Endothelial cell (in vitro differentiated cells): ENCODE measurements at places on chromosomes 1 and 21.

DNA sequence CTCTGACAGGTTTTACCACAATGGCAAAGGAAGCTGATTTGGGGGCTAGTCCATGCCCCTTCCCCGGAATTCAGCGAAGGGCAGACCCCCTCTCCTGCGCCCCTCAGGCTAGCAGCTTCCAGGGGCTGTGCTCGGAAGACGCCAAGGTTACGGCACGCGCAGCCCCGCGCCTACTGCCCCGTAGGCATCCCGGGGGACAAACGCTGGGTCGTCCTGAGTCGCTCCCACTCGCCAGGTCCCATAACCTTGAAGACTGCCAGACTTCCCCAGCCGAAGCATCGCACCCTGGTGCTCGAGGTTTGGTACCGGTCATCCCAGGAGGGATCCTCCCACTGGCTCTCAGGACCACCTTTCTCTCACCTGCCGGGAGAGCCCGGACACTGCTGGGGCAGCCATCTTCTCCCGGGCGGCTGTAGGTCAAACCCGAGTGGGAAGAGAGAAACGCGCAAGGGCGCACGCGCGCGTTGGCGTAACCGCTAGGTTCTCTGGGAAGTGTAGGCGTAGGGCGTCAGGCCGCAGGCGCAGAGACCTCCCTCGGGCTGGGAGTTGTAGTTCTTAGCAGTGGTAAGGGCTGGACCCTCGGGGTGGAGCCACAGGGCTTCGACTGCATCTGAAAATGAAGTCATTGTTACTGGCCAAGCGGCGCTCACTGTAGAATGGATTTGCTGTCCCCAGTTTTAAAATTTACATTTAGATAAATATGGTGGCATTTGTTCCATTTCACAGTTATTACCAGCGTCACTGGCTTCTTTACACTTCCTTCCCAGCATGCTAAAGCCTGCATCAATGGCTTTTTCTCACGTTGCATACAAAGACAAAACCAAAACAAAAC lies at the start of gene ATP5PO:
Gene ATP5PO, minus strand, starts transcription at position 437 of the 832 bp plus-strand sequence. Its CDS starts 41 bp downstream, at position 396.
- peak; percentile 96 for DNase-seq

GRCh38 chr1:111596499-111596898 lies 23.1 kb upstream of the RAP1A start:
- DNase-seq: no peak

DNA sequence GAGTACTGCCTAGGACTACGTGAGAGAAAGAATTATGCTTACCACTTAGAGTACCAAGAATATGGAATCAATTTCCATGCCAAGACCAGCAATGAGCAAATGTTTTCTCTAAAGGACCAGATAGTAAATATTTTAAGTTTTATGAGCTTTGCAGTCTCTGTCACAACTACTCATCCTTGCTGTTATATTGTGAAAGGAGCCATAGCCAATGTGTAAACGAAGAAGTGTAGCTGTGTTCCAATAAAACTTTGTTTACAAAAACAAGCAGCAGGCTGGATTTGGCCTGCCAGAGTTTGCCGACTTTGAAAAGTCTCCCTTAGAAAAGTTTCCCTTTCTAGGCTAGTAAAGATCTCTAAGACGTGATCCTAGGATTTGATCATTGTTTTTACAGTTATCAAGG lies 128.8 kb downstream of the PDE4B start:
- no peak for DNase-seq

- DNase-seq: no peak
These were observed 400 bp downstream of the NCF2 start for GRCh38 chr1:183589874-183590243.

- DNase-seq: no peak
These were observed 59.3 kb upstream of the PTGFRN start for GRCh38 chr1:116850436-116850835.

DNA sequence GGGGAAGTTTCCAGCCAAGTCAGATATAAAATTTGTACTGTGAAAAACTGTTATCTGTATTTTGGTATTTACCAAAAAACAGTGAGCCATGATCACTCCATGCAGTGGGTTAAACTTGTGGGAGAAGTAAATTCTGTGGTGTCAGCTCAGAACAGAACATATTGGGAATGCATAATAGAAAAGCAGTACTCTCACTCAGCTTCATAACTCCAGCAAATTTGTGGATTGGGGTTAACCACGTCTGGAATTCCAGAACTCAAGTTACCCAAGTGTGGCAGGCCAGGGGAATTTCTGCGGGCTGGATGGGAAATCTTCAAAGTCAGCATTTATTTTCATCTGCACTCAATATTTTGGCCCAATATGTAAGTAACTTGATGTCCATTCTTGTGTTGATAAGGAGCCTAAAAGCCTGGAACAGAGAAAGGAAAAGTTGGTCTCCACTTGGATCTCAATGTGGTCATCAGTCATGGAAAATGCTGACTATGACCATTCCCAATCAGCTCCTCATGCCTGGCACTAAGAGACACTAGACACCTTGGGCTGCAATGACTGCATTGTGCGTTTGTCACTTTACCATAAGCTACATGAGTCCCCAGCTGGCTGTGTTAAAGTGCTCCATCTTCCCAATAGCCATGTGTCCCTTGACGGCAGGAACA lies 39.1 kb upstream of the ENAH start:
- no peak for DNase-seq

DNA sequence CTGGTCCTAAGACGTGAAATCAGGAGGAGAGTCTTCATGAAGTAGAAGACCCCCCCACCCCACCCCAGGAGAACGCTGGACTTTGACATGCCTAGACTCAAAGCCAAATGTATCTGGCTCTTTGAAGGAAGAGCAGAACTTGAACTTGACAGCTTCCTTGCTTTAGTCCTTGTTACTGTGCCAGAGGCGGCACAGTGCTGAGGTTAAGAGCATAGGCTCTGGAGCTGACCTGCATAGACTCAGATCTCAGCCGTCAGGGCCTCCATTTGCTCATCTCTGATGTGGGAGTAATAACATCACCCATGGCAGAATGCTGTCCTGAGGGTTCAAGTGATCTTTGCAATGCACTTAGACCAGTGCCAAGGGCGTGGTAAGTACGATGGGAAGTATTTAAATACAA lies 39.0 kb downstream of the COL6A1 start:
- DNase-seq: no peak

DNA sequence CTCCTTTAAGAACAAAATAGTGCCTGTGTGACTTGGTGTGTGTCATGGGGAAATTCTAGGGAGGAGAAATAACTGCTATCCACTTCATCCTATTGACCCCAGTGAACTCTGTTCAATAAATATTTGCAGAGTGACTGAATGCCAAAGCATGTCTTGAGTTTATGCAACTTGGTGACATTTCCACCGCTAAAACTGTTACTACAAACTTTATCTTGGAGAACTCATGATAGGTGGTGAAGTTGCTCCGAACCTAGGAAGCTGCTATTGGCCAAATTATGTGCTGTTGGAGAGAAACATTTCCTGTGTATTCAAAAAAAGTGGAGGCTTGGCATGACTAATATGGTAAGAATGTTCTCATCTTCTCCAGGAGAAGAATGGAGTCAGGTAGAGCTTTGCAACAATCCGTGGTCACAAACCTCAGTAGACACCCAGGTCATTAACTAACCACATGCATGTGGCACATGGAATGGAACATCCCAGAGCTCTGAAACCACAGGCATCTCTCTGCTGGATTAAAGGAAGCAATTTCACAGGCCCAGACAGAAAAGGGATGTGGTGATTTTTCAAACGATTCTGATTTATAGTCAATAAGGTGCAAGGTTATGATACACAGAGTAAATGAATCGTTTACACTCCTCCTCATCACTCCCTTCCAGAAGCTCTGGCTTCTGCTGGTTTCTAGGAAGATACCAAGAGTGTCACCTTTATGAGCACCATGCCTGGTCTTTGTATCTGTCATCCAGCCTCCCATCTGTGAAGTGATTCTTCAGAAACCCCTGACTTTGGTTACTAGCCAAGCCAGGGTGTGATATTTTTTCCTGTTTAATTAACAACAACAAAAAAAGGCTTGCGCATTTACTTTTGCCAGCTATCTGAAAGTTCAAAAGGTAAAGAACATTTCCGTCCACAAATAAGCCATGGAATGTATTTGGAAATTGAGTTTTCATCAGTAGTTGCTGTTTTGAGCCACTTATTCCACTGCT lies 361.1 kb downstream of the TGFB2 start:
- no peak for DNase-seq

- no peak for DNase-seq
These were observed 132.4 kb downstream of the MAP3K21 start for GRCh38 chr1:233459968-233460367.

- peak; percentile 83 for DNase-seq
These were observed 32.6 kb downstream of the DNTTIP2 start for GRCh38 chr1:93846206-93846991.

GRCh38 chr1:91850708-91851107 lies 35.2 kb downstream of the TGFBR3 start:
- DNase-seq: no peak

- no peak for DNase-seq
These were observed 157.9 kb upstream of the TNR start for GRCh38 chr1:175901076-175901836.

- DNase-seq: peak; percentile 43
These were observed 661 bp downstream of the PLEKHO1 start for GRCh38 chr1:150150133-150151021.

- DNase-seq: no peak
These were observed 2.3 kb downstream of the PIK3R3 start for GRCh38 chr1:46130121-46130520.

- peak; percentile 69 for DNase-seq
These were observed 4.1 kb downstream of the EIF2D start for GRCh38 chr1:206608108-206608698.

GRCh38 chr1:50490640-50491039 lies 67.4 kb upstream of the DMRTA2 start:
- no peak for DNase-seq

GRCh38 chr1:54124906-54125305 lies 27.9 kb downstream of the CDCP2 start:
- DNase-seq: no peak

GRCh38 chr1:89834083-89834704 lies 13.4 kb downstream of the LRRC8D start:
- DNase-seq: no peak

DNA sequence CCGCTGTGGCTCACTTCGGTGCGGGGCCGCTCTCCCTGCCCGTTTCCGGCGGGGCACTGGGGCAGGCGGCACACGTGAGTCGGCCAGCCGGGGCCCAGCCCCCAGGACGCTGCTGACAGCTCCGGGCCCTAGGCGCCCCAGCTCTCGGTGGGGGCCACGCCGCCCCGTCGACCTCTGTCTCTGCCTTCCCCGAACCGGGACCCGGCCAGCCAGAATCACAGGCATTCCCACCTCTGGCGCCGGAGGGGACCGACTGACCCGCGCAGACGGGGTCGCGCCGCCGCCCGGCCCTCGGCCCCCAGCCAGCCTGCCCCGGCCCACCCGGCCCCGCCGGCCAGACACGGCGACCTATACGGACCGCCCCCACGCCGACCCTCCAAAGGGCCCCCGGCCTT lies 755 bp downstream of the SCMH1 start:
- DNase-seq: peak; percentile 55

- DNase-seq: peak; percentile 100
These were observed 17.0 kb downstream of the NES start for GRCh38 chr1:156659988-156660751.

GRCh38 chr1:221712198-221712684 lies 29.6 kb downstream of the DUSP10 start:
- no peak for DNase-seq

- DNase-seq: no peak
These were observed 17.2 kb downstream of the CDK18 start for GRCh38 chr1:205521686-205522085.

DNA sequence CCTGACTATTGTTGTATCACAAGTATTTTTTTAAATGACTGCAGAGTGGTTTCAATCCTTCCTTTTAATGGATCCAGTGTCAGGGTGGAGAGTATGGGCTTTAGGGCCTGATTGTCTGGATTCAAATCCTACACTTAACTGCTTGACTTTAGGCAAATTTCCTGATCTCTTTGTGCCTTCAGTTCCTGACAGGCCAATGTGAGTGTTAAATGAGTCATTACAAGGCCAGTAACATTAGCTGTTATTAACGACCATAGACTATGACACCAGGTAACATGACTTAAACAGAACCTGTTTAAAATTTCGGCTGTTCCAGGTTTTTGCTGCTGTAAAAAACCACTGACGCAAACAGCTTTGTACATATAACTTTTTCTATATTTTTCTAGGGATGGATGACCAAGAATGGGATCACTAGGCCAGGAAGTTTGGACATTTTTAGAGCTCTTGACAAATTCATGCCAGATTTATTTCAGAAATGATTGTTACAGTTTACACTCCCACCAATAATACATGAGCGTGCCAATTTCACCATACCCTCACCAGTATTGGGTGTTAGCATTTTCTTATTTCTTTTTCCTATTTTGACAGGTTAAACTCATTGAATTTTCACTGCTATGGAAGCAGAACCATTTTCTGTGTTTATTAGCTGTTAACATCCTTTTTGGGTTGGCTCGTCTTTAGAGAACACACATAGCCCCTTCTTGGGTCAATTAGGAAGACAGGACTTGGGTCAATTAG lies 11.3 kb downstream of the ZNF362 start:
- no peak for DNase-seq

GRCh38 chr1:44926311-44926781 lies 60.0 kb downstream of the EIF2B3 start:
- no peak for DNase-seq

DNA sequence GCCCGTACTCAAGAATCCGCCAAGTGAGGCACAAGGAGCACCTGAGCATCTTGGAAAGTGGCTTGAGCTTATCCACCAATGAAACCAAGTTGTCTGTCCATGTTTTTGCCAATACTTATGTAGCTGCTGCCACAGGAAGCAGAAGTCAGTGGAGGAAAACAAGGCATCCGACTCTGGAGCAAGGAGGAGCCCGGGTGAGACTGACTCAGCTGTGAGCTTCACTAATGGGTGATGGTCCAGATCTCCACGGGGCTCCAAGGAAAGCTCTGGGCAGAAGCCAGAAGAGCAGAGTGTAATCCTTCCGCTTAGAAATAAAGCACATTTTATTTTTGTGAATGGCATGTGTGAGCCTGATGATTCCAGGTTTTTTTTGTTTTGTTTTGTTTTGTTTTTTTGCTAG lies 12.3 kb upstream of the SSR2 start:
- no peak for DNase-seq

GRCh38 chr1:41811051-41811795 lies 107.5 kb downstream of the HIVEP3 start:
- no peak for DNase-seq

DNA sequence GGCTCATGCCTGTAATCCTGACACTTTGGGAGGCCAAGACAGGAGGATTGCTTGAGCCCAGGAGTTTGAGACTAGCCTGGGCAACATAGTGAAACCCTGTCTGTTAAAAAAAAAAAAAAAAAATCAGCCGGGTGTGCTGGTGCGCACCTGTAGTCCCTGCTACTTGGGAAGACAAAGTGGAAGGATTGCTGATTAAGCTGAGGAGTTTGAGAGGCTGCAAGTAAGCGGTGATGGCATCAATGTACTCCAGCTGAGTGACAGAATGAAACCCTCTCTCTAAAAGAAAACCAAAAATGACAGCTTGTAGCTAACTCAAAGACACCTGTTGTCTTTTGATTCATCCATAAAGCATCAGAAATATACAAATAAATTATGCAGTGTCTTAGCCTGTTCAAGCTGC lies 31.8 kb downstream of the SIPA1L2 start:
- no peak for DNase-seq

- no peak for DNase-seq
These were observed 136.0 kb downstream of the SNX7 start for GRCh38 chr1:98797506-98797905.
